CD4-positive, alpha-beta memory T cell (primary cell): ENCODE measurements at places on chromosomes 5 and 9. TPM values are rescaled to one million over a fixed set of nuclear protein-coding genes. Genes with fewer than 3 reads are reported as not detected.

DNA sequence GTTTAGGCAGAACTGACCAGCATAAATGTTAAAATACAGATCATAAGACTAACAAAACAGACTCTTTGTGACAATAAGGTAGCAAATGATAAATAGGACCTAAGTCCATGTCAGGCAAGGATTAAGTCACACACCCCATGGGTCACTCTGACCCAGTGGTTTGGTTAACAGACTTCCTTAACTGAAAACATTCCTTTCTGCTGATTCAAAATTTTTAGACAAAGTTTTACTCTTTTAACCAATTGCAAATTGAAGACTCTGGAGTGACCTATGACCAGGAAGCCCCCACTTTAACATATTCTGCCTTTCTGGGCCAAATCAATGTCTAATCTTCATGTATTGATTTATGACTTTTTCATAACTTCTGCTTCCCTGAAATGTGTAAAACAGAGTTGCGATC is 4.9 kb upstream of the NXNL2 start:
- no peaks in the 10 kb centered on the region for H3K36me3 ChIP-seq
- H3K27ac ChIP-seq: no peak overlapping the region
- DNase-seq: no peak
- no peaks in the 10 kb centered on the region for H3K27me3 ChIP-seq
- H3K4me1 ChIP-seq: no peaks in the 10 kb centered on the region

DNA sequence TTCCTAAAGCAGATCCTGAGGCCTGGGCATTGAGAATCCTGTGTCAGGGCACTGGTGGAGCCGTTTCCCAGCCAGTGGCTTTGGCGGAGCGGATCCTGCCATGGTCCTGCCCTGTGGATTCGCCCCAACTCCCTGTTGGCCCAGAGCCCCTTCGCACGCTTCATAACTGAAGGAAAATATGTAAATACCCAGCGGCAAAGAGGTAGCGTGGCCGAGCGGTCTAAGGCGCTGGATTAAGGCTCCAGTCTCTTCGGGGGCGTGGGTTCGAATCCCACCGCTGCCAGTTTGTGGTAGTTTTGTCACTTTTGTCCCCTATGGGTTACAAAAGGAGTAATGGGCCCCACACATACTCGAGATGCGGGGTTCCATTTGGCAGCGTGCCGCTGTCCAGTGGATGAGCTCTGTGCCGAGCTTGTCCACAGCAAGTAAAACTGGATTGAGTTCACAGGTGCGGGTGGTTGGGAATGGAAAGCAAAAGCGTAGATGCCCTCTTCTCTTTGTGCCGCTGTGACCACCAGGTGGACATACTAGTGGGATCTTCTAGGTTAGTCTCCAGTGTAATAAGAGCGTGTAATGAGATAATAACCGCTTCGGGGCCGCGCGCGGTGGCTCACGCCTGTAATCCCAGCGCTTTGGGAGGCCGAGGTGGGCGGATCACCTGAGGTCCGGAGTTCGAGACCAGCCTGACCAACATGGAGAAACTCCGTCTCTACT is 17.3 kb downstream of the TRIM7 start:
- peaks cover 17% of the 10 kb centered on the region for H3K4me1 ChIP-seq
- H3K4me3 ChIP-seq: no peak overlapping the region
- no peaks in the 10 kb centered on the region for H3K36me3 ChIP-seq
- H3K27ac ChIP-seq: no peak overlapping the region

DNA sequence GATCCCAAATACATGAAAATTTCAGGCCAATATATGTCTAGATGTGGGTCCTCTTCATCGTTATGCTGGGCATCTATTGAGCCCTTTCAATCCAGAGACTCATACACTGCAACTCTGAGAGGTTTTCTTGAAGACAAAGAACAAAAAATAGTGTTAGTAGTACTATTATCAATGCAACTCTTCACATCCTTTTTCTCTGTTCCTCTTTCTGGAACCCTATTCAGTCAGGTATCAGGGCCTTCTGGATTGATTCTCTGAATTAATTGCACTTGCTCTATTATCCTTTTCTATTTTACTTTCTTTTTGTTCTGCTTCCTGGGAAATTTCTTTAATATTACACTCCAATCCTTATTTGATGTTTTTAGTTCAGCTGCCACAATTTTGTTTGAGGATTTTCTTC is 18.5 kb upstream of the FAM120A start:
- H3K27me3 ChIP-seq: no peaks in the 10 kb centered on the region
- H3K36me3 ChIP-seq: no peaks in the 10 kb centered on the region
- H3K4me3 ChIP-seq: no peak overlapping the region
- H3K27ac ChIP-seq: no peak overlapping the region
- no peaks in the 10 kb centered on the region for H3K4me1 ChIP-seq
- no peak for DNase-seq

Gene OTP
- total RNA-seq: not detected

DNA sequence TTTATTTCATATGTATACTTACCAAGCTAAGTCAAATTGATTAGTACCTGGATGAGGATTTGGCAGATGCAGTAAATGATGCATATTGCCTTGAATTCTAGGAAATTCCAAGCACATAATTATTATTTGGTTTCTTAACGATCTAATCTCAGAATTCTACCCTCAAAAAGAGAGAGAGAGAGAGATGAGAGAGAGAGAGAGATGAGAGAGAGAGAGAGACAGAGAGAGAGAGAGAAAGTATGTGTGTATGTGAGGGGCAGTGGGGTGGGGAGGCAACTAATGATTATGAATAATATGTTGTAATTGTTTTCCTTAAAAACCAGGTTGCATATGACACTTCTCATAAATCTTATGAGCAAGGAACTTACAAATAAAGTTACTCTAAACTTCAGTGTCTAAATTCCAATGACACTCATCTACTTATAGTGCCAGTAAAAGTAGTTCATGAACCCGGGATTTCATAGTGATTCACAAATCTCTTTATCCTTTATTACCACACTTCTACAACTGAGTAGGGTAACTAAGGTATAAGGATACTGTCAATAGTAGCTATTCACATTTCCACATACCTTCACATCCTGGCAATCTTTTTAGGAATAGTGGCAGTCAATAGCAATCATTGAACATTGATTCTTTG is 60.5 kb upstream of the EDIL3 start:
- H3K27me3 ChIP-seq: no peaks in the 10 kb centered on the region
- H3K27ac ChIP-seq: no peak overlapping the region
- DNase-seq: no peak
- H3K4me3 ChIP-seq: no peak overlapping the region

- DNase-seq: peak; percentile 93
- H3K27ac ChIP-seq: peak overlapping the region; percentile 94
- no peaks in the 10 kb centered on the region for H3K27me3 ChIP-seq
- H3K4me3 ChIP-seq: peak overlapping the region; percentile 96
- H3K36me3 ChIP-seq: no peaks in the 10 kb centered on the region
Observed at GRCh38 chr5:172187118-172188032, 649 bp downstream of the STK10 start.

Gene CDC23
- 31.9 TPM for total RNA-seq

Gene SHOC1
- total RNA-seq: not detected

- no peak overlapping the region for H3K27ac ChIP-seq
- no peaks in the 10 kb centered on the region for H3K27me3 ChIP-seq
- H3K4me1 ChIP-seq: no peaks in the 10 kb centered on the region
- H3K36me3 ChIP-seq: no peaks in the 10 kb centered on the region
- H3K4me3 ChIP-seq: no peak overlapping the region
Observed at GRCh38 chr9:37390759-37391158, 31.7 kb upstream of the GRHPR start.

- H3K4me1 ChIP-seq: no peaks in the 10 kb centered on the region
- H3K27me3 ChIP-seq: no peaks in the 10 kb centered on the region
- H3K27ac ChIP-seq: no peak overlapping the region
- H3K36me3 ChIP-seq: no peaks in the 10 kb centered on the region
Observed at GRCh38 chr9:69421908-69422801, 97.1 kb downstream of the ENTREP1 start.

Gene C7
- total RNA-seq: not detected

- no peak overlapping the region for H3K4me3 ChIP-seq
- no peaks in the 10 kb centered on the region for H3K27me3 ChIP-seq
- peak overlapping the region; percentile 76 for H3K27ac ChIP-seq
- DNase-seq: no peak
- H3K36me3 ChIP-seq: no peaks in the 10 kb centered on the region
Observed at GRCh38 chr5:96818125-96818788, 10.5 kb upstream of the ERAP1 start.
